Stimulated activated CD4-positive, alpha-beta T cell treated with anti-CD3 and anti-CD28 coated beads, Interleukin-1b, Interleukin-23, amount 100 ng/mL, for 48 hours (primary cell): ENCODE measurements at places on chromosomes 13 and 19.
A peak's percentile ranks its signal among the peaks of the same experiment; 100 is the strongest.

DNA sequence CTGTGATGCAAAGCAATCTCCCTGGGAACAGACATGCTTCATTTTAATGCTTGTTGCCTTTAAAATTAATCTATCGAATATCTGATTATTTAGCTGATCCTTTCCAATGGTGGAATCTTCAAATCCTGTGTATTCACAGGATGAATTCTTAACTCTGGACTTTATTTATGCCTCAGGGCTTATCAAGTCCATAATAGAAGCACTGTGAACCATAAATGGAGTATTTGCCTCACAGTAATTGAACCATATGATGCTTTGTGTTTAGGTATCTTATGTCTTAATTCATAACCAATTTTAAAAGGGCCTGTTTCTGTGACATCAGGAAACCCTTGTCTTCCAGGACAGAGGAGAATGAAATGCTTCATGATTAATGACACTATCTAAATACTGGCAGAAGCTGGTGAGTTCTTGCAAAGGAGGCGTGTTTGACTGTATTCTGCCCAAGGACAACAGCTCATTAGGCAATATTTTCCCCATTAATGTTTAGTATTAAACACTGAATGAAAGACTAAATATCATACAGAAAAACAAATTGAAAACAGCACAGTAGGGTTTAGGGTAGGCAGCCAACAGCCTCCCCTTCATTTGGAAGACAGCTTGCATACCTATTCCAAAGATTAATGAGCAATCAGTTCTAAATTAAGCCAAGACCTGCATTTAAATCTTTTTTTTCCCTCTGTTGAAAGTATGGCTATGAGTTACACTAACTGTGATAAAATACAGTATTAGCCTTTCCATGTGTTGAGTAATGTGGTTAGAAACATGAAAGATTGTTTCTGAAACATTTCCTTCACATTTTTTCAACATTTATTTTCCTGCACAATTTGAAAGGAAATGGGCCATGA lies 709.4 kb downstream of the PCDH9 start:
- no peak for DNase-seq

- DNase-seq, result no peak
Observed at GRCh38 chr13:42876270-42876714, 94.9 kb downstream of the FAM216B start.

- DNase-seq, result peak; percentile 42
Observed at GRCh38 chr19:47232422-47233211, 1.6 kb upstream of the BBC3 start.

DNA sequence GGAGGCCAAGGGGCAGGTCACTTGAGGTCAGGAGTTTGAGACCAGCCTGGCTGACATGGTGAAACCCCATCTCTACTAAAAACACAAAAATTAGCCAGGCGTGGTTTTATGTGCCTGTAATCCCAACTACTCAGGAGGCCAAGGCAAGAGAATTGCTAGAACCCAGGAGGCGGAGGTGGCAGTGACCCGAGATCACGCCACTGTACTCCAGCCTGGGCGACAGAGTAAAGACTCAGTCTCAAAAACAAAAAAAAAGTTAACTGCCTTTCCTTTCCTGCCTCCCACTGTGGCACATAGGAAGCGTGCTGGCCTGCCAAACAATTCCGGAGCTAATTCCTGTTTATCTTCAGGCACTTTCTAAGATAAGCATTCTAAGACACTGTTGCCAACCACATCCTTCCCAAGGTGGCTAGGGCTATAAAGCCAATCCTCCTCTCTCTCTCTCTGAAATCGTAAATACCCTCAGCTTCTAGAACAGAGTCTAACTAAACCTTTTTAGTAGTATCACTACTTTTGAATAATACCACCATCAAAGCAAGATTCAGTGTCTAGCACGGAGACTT lies 21.6 kb downstream of the SLC25A30 start:
- DNase-seq, result no peak

GRCh38 chr19:4083677-4084546 lies 17.2 kb upstream of the ZBTB7A start:
- DNase-seq, result no peak

- no peak for DNase-seq
Observed at GRCh38 chr13:95787356-95788099, 110.6 kb downstream of the DNAJC3 start.

DNA sequence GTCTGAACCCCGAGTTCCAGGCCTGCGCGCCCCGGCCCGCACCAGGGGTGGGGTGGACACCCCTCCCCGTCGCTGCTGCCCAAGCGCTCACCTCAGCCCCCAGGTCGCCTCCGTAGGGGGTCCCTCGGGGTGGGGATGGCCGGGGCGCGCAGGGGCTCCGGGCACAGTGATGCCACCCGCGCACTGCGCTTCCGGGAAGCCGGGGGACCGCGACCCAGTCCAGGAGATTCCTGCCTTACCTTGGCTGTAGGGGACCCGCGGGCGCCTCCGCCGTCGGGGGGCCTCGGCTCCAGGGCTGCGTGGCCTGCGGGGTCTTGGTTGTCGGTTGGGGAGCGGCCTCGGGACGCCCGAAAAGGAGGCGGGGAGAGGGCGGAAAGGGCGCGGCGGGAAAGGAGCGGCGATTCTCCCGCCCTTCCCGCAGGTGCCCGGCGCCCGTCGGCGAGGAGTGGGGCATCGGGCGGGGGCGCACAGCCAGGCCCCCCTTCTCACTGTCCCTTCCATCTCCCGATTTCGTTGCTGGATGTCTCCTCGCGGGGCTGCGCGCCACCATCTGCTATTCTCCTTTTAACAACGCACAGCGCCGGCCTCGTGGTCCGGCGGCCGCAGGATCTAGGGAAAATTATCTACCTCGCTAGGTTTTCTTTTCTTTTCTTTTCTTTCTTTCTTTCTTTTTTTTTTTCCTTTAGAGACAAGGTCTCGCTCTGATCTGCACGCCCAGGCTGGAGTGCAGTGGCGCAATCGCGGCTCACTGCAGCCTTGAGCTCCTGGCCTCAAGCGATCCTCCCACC lies at the start of gene KEAP1:
TSS of gene KEAP1 (minus strand) at position 355 of the 788 bp plus-strand sequence. CDS start 3,323 bp downstream, outside the sequence.
- DNase-seq, result peak; percentile 25
